ENCODE measurements at places on chromosomes 12 and 14.
A peak's percentile ranks its signal among the peaks of the same experiment; 100 is the strongest.

DNA sequence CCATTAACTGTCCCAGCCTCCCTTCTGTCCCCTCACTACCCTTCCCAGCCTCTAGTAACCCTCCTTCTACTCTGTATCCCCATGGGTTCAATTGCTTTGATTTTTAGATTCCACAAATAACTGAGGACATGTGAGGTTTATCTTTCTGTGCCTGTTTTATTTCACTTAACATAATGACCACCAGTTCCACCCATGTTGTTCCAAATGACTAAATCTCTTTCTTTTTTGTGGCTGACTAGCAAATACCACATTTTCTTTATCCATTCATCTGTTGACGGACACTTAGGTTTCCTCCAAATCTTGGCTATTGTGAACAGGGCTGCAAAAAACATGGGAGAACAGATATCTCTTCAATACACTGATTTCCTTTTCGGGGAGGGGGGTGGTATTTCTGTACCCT, 65.7 kb downstream of the PRKD1 start:
- H3K36me3 ChIP-seq: no peaks in the 10 kb centered on the region

GRCh38 chr14:53715193-53715721, 241.4 kb downstream of the BMP4 start:
- no peaks in the 10 kb centered on the region for H3K36me3 ChIP-seq
- peak overlapping the region; percentile 54 for H3K4me3 ChIP-seq
- no peak for DNase-seq
- H3K4me1 ChIP-seq: no peaks in the 10 kb centered on the region
- H3K27ac ChIP-seq: no peak overlapping the region

- H3K4me1 ChIP-seq: no peaks in the 10 kb centered on the region
- no peak overlapping the region for H3K4me3 ChIP-seq
- no peak overlapping the region for H3K27ac ChIP-seq
- H3K36me3 ChIP-seq: no peaks in the 10 kb centered on the region
Observed at GRCh38 chr12:25695574-25695973, 142.5 kb upstream of the LMNTD1 start.

- H3K4me3 ChIP-seq: no peak overlapping the region
- H3K36me3 ChIP-seq: no peaks in the 10 kb centered on the region
- H3K27me3 ChIP-seq: no peaks in the 10 kb centered on the region
Observed at GRCh38 chr12:116565963-116566362, 6.8 kb downstream of the MAP1LC3B2 start.

GRCh38 chr12:54956818-54957641, 27.5 kb downstream of the TESPA1 start:
- no peaks in the 10 kb centered on the region for H3K36me3 ChIP-seq
- no peaks in the 10 kb centered on the region for H3K4me1 ChIP-seq
- no peak overlapping the region for H3K4me3 ChIP-seq

DNA sequence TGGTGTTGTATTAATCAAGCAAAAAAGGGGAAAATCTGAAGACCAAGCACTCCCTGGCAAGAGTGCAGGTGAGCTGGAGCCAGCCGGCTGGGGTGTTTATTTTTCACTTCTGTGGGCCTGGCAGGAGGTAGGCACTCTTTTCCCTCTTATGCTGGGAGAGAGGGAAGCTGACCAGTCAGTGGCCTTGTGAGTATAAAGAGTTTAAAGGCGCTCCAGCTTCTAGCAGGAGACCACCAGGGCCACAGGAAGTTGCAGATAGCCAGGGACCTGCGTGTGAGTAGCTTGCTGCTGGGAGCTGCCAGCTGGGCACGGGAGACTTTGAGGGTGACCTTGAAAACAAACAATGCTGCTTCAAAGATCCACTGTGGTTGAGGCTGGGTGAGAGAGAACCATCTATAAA, 217.4 kb upstream of the PWP1 start:
- no peak overlapping the region for H3K4me3 ChIP-seq
- H3K27me3 ChIP-seq: no peaks in the 10 kb centered on the region
- H3K27ac ChIP-seq: no peak overlapping the region
- no peak for DNase-seq
- H3K36me3 ChIP-seq: no peaks in the 10 kb centered on the region

DNA sequence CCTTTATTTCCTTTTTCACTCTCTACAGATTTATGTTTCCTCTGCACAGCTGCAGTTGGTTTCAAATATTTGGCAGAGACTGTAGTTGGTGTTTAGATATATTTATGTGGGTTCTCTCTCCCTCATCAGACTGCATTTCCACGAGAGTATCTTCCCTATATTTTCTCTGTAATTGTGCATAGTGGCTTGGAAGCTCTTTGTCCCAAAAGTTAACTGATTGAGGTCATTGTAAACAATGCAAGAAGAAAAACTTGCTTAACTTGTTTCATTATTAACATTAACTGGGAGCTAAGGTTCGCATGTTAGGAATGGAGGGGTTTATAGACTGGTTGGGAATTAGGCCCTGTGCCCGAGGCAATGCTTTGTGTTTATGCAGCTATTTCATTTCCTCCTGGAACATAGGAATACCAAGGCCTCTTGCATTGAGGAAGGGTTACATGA, 216.9 kb upstream of the HMGA2 start:
- H3K27ac ChIP-seq: no peak overlapping the region
- H3K4me1 ChIP-seq: peaks cover 3% of the 10 kb centered on the region
- H3K27me3 ChIP-seq: no peaks in the 10 kb centered on the region
- no peak overlapping the region for H3K4me3 ChIP-seq
- no peaks in the 10 kb centered on the region for H3K36me3 ChIP-seq

DNA sequence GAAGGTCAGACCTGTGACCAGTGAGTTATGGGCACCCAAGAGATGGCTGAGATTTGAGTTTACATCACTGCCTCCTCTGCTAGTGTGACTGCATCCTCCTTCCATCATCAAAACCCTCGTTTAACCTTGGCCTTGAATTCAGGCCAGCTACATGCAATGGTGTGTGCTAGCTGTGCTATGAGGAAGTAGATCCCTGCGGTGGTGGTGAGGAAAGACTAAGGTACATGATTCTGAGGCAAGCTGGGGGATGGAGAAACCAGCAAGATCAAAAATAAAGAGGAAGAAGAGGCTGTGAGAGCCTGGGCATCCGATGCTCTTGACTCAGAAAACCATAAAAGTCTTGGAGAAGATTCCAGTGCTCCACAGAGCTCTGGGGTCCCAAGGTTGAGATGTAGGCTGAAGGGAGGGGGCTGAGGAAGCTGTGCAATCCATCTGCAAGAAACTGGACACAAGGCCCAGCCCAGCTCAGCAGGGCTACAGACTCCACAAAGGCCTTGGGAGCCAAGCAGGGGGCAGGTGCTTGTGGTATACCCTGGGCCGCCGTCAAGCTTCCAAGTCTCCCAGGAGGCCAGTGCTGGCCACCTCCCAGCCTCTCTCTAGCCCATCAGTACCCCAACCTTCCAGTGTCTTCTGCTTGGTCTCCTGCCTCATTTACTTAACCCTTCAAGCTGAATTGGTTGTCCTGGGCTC, 774.8 kb downstream of the VRK1 start:
- DNase-seq: no peak
- no peaks in the 10 kb centered on the region for H3K4me1 ChIP-seq
- no peak overlapping the region for H3K27ac ChIP-seq
- no peaks in the 10 kb centered on the region for H3K36me3 ChIP-seq
- H3K4me3 ChIP-seq: no peak overlapping the region
- H3K27me3 ChIP-seq: no peaks in the 10 kb centered on the region

DNA sequence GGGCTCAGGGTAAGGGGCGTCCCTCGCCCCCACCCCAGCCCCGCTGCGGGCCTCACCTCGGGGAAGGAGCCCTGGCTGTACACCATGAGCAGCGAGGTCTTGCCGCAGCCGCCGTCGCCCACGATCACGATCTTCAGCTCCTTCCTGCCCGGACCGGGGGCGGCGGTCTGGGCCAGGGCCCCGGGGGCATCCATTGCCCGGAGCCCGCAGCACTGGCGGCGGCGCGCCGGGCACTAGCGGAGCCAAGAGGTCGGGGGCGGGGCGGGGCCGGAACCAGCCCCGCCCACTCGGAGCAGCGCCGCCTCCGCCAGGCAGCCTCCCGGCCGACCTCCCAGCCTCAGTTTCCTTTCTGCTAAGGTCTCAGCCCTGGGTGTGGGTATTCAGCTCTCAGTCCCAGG, at the start of gene RHOF:
RHOF (minus strand) TSS at position 249 of the 398 bp plus-strand sequence; CDS start at position 194, 55 bp downstream.
- no peak for DNase-seq
- no peaks in the 10 kb centered on the region for H3K36me3 ChIP-seq
- no peak within 1 kb of the TSS for H3K27ac ChIP-seq
- no peaks in the 10 kb centered on the region for H3K4me1 ChIP-seq
- H3K27me3 ChIP-seq: no peaks in the 10 kb centered on the region
- H3K4me3 ChIP-seq: no peak within 1 kb of the TSS
